Progenitor cell of endocrine pancreas (in vitro differentiated cells): ENCODE measurements at places on chromosomes 3 and 15. TPM values are rescaled to one million over a fixed set of nuclear protein-coding genes. Genes with fewer than 3 reads are reported as not detected.
A peak's percentile ranks its signal among the peaks of the same experiment; 100 is the strongest.

The TMEM212 gene
- total RNA-seq: not detected in 2 replicates

The MYLK gene
- 1.1 and 3.8 TPM in 2 replicates for total RNA-seq

The CTXN2 gene
- total RNA-seq: 0.16 and 0.38 TPM in 2 replicates

DNA sequence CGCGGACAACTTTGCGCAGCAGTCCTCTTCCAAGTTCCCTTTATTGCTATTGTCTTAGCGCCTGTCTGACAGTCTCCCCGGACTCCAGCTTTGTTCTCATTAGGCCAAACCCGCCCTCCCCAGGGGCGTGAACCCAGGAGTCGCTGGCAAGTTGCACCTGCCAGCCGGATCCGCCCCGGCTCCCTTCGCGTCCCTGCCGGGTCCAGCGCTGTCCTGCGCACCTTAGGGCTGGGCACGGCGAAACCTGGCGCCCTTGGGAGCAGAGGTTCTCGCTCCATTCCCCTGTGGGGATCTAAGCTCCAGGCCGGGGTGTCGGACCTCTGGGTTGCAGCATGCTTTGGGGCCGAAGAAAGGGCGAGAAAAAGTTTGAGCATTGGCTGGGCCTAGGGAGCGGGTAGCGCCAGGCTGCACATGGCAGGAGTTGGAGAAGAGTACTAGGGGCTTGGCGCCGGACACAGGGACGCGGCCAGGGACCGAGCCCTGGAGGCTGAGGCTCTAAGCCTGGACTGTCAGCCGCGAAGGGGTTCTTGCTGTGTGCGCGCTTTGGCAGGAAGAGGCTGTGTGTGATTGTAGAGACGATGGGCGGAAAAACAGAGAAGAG, 335.1 kb upstream of the THRB start:
- no peak overlapping the region for H3K27ac ChIP-seq
- peaks cover 78% of the 10 kb centered on the region for H3K27me3 ChIP-seq
- no peaks in the 10 kb centered on the region for H3K36me3 ChIP-seq
- peaks cover 10% of the 10 kb centered on the region for H3K4me1 ChIP-seq
- DNase-seq: peak; percentile 11
- H3K4me3 ChIP-seq: peak overlapping the region; percentile 72

GRCh38 chr3:114809668-114810413, 337.2 kb downstream of the ZBTB20 start:
- DNase-seq: no peak
- H3K27me3 ChIP-seq: no peaks in the 10 kb centered on the region
- H3K4me1 ChIP-seq: no peaks in the 10 kb centered on the region
- H3K27ac ChIP-seq: no peak overlapping the region
- H3K36me3 ChIP-seq: no peaks in the 10 kb centered on the region

DNA sequence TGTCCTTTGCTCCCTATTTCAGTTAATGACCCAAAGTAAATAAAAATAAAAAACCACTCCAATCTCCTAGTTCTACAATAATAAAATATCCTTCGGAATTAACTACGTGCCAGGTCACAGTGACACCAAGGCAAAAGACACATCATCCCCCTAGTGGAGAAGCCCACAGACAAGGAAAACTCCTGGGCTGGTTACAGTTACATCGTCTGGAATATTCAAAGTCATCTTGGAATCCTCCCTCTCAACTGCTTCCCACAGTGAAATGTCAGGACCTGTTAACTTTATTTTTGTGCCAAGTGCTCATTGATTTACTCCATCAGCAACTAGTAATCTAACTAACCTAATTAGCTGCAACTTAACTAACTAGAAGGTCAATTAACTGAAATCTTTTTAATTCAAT, 349.3 kb downstream of the MAGI1 start:
- no peak for DNase-seq
- H3K36me3 ChIP-seq: no peaks in the 10 kb centered on the region
- no peak overlapping the region for H3K4me3 ChIP-seq
- no peak overlapping the region for H3K27ac ChIP-seq

The PLA2G4B gene
- 13.1 and 13.8 TPM in 2 replicates for total RNA-seq

DNA sequence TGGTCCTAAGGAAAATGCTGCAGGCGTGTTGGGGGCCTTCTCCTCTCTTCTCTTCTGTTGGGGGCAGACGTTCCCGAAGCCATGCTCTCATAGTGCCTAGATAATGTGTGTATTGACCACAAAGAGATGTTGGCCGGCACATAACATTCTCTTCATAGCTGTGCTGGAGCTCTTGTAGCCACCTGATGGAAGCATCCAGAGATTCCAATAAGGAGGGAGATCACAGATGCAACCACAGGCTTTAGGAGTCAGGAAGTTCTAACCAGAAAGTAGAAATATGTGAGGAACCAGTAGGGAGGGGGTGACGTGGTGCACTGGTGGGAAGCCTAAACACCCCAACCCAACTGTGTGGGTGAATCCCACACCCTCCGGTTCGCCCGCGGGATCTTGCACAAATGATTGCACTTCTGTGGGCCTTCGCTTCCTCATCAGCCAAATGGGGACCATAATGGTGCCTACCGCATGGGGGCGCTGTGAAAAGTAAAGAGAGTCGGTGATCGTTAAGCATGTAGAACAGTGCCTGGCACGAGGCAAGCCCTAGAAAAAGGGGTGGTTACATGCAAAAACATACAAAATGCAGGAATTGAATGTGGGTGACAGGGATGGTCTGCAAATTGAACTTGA, 87.8 kb downstream of the TOP2B start:
- no peaks in the 10 kb centered on the region for H3K27me3 ChIP-seq
- H3K27ac ChIP-seq: peak overlapping the region; percentile 1
- peaks cover 19% of the 10 kb centered on the region for H3K36me3 ChIP-seq
- no peak for DNase-seq
- H3K4me1 ChIP-seq: no peaks in the 10 kb centered on the region

DNA sequence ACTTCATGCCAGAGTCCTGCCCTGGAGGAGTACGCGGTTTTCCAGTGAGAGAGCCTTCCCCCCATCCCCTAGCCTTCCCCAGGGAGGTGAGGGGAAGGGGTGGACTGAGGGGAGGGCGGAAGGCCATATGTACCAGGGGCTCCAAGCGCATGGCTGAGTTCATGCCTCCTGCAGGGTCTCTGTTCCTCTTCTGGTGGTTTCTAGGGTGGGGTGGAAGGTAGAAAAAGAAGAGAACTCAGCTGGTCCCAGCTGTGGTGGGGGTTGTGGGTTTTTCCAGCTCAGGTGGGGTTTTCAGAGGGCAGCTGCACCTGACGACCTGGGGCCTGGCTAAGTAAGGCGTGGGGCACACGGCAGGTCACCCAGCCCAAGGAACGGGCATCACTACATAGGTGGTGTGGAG, 10.7 kb upstream of the IQSEC1 start:
- DNase-seq: no peak
- no peaks in the 10 kb centered on the region for H3K36me3 ChIP-seq
- H3K27ac ChIP-seq: no peak overlapping the region

- H3K4me3 ChIP-seq: no peak overlapping the region
- no peak for DNase-seq
- no peaks in the 10 kb centered on the region for H3K27me3 ChIP-seq
- H3K27ac ChIP-seq: no peak overlapping the region
- H3K36me3 ChIP-seq: no peaks in the 10 kb centered on the region
Measured at GRCh38 chr3:177921153-177921552, 615.1 kb upstream of the KCNMB2 start.

- H3K4me1 ChIP-seq: peaks cover 7% of the 10 kb centered on the region
- H3K4me3 ChIP-seq: no peak overlapping the region
- H3K27me3 ChIP-seq: no peaks in the 10 kb centered on the region
- no peak for DNase-seq
Measured at GRCh38 chr3:56282341-56282740, 185.9 kb downstream of the ERC2 start.

DNA sequence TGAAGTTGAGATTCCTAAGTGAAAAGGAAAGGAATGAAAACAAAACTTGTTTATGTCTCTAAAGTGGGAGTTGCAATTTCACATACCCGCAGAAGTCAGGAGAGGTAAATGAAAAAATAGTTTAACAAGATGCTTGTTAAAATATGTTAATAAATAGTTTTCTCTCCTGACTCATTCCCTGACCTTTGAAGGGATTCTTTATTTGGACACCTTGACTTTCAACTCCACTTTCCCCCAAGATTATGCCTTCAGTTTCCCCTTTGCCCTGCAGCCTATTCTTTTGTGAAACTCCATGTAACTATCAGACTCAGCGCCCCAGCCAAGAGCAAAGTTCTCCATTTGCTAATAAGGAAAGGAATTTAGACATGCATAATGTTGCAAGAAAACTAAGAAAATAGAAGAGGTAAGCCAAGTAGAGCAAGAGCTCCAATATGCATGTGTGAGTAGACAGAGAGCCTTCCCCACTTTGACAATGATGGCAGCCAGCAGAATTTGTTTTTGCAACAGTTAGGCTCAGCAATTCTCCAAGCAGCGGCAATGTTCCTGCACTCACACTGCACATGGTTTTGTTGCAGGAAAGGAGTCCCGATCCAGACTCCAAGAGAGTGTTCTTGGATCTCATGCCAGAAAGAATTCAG, 61.2 kb downstream of the CD200 start:
- no peak for DNase-seq
- no peak overlapping the region for H3K4me3 ChIP-seq
- H3K36me3 ChIP-seq: no peaks in the 10 kb centered on the region
- no peaks in the 10 kb centered on the region for H3K27me3 ChIP-seq

- peak overlapping the region; percentile 35 for H3K27ac ChIP-seq
- no peaks in the 10 kb centered on the region for H3K36me3 ChIP-seq
- no peaks in the 10 kb centered on the region for H3K27me3 ChIP-seq
- peaks cover 15% of the 10 kb centered on the region for H3K4me1 ChIP-seq
- H3K4me3 ChIP-seq: no peak overlapping the region
Measured at GRCh38 chr15:95897651-95898050, 432.8 kb upstream of the NR2F2 start.

DNA sequence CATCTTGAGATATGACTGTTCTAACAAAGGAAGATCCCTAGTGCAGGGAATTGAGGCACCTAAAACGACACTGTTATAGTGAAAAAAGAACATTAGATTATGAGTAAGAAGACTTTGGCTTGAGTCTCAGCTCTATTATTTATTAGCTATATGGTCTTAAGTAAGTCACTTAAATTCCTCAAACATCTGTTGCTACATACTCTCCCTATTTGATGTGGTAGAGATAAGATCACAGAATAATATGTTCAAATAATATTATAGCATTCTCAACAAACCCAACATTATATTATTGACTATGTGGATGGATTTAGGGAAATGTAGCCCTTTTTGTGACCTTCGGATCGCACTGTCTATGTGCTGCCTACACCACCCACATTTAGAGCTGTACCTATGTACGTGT, 136.9 kb downstream of the P2RY1 start:
- H3K27me3 ChIP-seq: no peaks in the 10 kb centered on the region
- H3K4me3 ChIP-seq: no peak overlapping the region
- H3K36me3 ChIP-seq: no peaks in the 10 kb centered on the region
- DNase-seq: no peak

The PLCL2 gene
- 10.8 and 11.3 TPM in 2 replicates for total RNA-seq

GRCh38 chr3:138011722-138012121, 1.8 kb downstream of the CLDN18 start:
- H3K4me3 ChIP-seq: no peak overlapping the region
- H3K27ac ChIP-seq: no peak overlapping the region
- H3K27me3 ChIP-seq: peaks cover 10% of the 10 kb centered on the region
- DNase-seq: no peak

DNA sequence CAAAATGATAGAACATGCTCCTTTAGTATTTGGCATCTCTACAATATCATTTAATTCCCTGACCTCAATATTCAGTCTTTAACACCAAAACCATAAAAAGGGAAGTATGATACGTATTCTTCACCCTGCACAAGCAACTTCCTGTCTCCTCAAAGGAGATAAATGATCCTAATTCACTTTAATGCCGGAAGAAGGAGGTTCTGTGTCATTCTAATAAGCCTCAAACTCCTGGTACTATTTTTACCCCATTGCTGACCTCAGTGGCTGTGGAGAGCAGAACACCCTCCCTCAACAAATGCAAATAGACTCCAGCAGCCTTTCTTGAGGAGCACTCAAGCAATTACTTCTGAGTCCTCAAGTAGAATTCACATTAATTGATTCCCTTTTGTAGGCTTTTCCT, 173.3 kb downstream of the TMEM108 start:
- no peaks in the 10 kb centered on the region for H3K36me3 ChIP-seq
- H3K4me3 ChIP-seq: no peak overlapping the region
- H3K27ac ChIP-seq: no peak overlapping the region
- DNase-seq: no peak

The PPM1M gene
- total RNA-seq: 6.1 and 6.7 TPM in 2 replicates

GRCh38 chr15:39580485-39581241, at the start of gene THBS1:
Gene THBS1, plus strand, starts transcription at chr15:39581079. Its CDS starts 779 bp downstream, at chr15:39581858.
- H3K27ac ChIP-seq: peak within 1 kb of the TSS; percentile 94
- peaks cover 5% of the 10 kb centered on the region for H3K36me3 ChIP-seq
- H3K4me1 ChIP-seq: peaks cover 17% of the 10 kb centered on the region
- peak within 1 kb of the TSS; percentile 83 for H3K4me3 ChIP-seq
- DNase-seq: peak; percentile 82

DNA sequence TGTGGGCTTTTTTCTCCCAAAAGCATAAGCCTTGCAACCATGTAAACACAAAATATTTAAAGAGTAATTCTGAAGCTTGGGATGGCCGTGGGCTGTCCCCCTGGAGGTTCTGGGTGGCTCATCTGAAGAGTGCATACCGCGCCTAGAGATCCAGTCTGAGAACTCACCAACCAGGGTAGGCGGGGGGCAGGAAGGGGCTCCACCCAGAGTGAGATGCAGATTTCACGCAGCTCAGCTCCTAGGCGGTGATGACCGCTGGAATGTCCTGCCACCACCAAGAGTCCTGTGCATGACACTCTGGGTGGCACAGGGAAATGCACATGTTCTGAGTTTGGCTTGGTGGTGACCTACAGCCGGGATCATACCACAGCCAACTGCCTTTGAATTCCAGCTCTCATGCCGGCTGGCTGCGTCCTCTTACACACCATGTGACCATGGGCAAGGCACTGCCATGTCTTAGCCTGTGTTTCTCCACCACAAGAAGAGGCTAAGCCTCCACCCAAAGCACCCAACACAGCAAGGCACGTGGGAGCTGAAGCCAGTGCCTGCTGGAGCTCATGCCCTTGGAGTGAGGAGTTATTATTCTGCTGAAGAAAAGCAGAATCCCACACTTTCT, 125.1 kb upstream of the IQSEC1 start:
- peaks cover 13% of the 10 kb centered on the region for H3K4me1 ChIP-seq
- H3K36me3 ChIP-seq: no peaks in the 10 kb centered on the region
- peaks cover 53% of the 10 kb centered on the region for H3K27me3 ChIP-seq
- H3K4me3 ChIP-seq: no peak overlapping the region
- DNase-seq: no peak

The CHRNA7 gene
- total RNA-seq: 5.1 and 5.7 TPM in 2 replicates

DNA sequence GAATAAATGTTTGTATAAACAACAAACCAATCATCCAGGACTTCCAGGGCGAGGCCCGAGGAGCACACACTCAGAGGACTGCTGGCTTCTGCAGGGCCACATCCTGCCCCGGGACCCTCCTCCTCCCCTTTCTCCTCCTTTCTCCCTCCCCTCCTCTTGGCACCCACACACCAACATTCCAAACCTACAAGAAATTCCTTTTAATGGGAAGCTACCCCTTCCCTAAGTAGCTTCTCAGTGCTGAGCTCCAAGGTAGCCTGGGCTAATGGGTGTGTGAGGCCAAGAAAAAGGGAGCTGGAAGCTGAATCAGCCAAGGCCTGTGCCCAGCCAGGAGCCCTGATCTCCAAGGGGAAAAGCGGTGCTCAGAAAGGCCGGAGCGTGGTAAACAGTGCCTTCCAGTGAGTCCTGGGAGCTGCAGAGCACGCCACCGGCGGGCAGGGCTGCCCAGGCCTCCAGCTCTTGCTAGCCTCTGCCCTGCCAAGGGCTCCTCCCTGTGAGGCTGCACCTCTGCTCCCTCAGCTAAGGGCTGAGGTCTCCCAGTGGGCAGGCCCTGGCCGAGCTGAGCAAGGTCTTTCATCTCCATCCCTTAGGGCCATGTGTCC, 3.9 kb downstream of the ITIH3 start:
- H3K4me1 ChIP-seq: peaks cover 3% of the 10 kb centered on the region
- DNase-seq: no peak
- no peaks in the 10 kb centered on the region for H3K27me3 ChIP-seq

The TUSC7 gene
- total RNA-seq: not detected in 2 replicates

GRCh38 chr3:115698851-115699591, 75.7 kb downstream of the GAP43 start:
- no peak overlapping the region for H3K4me3 ChIP-seq
- H3K27ac ChIP-seq: no peak overlapping the region
- DNase-seq: no peak
